SW 1271 (cell line): ENCODE measurements at places on chromosomes 5 and 9.

- DNase-seq = no peak
Measured at GRCh38 chr5:76836585-76836984, 13.2 kb upstream of the S100Z start.

DNA sequence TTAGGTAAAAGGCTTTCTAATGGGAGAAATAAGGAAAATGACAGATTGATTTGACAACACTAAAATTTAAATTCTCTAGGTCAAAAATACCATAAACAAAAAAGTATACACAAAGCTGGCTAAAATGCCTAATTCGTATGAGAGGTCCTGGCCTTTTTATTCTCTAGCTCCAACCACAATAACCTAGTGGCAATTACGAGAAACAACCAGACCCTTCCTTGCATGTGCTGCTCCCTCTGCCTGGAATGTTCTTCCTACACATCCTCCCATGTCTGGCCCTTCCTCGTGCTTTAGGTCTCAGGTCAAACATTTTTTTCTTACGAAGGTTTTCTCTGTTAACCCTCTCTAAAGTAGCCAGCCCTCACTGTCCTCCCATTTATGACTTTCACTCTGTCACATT lies 176.4 kb upstream of the PLPPR1 start:
- DNase-seq = no peak

DNA sequence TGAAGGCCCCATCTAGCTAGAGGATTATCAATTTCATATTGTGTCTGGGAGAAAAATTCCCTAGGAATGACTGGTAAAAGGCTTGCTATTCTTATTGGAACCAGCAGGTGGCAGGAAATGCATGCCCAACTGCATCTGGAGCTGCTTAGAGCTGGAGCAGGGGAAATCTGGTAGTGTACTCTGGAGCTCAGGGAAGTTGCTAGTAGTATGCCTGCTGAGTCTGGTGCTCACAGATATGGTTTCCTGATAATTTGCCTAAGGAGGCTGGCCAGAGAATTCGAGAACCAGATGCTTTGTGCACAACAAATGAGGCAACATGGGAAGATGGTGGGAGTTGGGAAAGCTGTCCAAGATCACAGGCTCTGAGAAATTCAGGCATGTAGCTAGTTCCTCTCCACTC lies 53.7 kb downstream of the G3BP1 start:
- peak; percentile 76 for DNase-seq

DNA sequence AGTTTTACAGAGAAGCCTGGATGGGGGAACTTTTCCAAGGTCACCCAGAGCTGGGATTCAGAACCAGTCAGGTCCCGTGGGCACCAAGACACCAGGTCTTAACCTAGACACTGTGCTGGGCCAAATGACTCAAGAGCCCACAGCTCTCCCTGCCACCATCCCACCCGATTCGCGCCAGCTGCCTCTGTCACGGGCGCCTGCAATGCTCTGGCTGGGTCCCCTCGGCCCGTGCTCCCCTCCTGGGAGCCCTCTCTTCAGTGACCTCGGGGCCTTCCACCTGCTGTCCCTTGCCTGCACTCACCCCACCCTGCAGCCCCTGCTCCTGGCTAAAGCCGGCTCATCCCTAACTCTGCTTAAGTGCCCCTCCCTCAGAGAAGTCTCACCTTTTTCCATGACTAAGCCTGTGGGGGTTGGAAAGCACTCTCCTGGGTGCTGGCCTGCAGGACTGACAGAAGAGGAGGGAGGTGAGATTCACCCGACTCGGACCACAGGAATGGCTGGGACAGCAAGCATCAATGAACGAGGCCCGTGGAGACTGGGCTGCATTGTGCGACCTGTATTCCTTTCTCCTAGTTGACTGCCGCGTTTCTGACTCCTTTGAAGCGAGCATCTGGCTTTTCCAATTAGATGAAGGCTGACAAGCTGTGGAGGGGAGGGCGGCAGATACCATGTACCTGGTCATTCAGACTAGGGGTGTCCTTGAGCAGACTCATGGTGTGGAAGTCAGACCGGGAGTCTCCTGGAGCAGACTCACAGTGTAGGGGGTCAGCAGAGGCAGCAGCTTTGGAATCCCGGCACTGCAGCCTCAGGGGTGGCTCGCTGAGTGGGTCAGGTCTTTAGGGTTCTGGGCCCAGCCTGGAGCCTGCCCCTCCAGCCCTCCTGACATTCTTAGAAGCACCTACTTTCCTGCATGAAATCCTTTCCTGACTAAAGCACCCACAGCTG lies 5.8 kb upstream of the IL4 start:
- DNase-seq = no peak

GRCh38 chr5:60349891-60350415 lies 350.0 kb downstream of the DEPDC1B start:
- DNase-seq = no peak

GRCh38 chr5:37971483-37972024 lies 131.7 kb upstream of the GDNF start:
- no peak for DNase-seq

DNA sequence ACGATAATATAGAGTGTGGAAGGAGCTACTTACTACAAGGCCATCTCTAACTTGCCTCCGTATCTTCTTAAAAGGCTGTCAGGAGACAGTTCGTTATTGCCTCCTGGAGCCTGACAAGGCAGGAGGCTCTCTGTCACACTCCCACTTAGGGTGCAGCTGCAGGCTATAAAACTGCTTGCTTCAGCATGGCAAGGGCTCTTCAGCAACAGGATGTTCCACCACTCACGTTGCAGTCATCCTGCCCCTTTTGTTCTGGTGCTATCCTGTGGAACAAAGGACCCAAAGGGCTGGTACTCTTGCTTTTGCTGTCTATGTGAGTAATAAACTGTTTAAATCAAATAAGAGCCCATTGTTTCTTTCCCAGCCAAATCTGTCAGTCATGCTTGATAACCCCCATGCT lies 508.9 kb downstream of the NTRK2 start:
- no peak for DNase-seq

DNA sequence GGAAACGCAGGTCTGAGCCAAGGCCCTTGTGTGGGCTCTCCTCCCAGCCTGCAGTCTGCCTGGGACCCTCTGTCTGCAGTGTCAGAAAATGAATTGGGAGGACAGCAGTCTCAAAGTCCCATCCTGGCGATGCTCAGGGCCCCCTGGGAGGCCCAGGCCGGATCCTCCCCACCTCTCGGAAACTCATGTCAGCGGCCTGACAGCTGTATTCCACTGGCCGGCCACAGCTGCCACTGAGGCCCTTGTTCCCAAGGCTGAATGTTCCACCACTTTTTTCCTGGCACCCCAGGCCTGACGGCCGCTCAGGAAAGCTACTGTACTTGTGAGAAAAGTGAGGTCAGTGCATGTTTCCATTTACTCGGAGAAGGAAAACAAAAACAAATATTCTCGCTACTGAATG lies 180.0 kb downstream of the FGF18 start:
- no peak for DNase-seq

DNA sequence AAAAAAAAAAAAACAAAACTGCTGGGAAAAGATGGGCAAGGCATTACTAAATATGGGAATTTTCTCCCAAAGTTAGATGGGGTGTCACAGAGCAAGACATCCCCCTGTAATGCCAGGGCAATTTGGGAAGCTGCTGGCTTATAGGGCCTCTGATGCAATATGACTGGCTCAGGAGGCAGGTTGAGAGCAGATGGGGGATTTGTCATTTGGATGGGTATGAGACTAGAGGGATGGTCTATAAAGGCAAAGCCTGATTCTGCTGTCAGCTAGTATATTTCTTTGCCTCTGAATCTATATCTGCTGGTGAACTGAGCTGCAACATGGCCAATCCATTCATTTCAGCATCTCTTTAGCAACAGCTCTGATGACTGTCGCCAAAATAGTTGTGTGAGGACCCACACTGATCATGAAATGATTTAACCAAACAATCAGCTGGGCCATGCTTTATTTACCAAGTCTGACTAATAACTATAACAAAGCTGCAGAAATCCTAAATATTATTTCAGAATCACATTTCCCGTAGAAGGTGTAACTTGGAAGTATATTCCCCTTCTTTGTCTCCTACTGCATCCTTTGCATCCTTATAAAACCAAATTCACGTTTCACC lies 455.1 kb upstream of the ZNF608 start:
- DNase-seq = no peak

- DNase-seq = no peak
Measured at GRCh38 chr9:132791699-132792240, 86.3 kb downstream of the AK8 start.

GRCh38 chr9:14270358-14271092 lies 43.4 kb downstream of the NFIB start:
- DNase-seq = no peak

- no peak for DNase-seq
Measured at GRCh38 chr5:126274763-126275125, 148.5 kb upstream of the GRAMD2B start.

DNA sequence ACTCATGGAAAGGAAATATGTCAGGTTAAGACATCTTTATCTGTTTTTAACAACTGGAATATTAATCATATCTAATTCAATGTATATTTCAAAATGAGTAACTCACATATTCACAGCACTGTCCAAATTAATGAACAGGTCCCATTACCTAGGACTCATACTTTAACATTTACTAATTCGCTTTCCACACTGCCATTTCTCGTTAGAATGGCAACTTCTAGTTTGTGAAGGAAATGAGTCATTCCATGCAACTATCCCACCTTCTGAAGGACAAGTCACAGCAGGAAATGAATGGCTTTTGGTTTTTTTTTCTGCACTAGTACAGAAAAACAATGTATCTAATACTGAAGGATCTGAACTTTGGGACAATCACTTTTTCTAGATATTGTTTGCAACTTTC lies 24.6 kb upstream of the IFNK start:
- DNase-seq = peak; percentile 63

DNA sequence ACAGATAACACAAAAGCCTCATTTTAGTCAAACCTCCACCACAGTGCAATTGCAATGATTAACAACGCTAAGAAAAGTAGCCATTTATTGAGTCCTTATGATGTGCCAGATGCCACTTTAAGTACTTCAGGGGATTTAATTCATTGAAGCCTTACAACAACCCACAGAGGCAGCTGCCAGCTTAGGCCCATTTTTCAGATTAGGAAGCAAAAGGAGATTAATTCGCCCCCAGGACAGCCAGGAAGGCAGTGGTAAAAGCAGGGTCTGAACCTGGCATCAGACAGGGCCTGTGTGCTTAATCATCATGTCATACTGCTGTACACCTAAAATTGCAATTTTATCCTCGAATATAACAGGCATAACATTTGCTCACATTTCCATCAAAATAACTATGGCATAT lies 23.9 kb downstream of the MED27 start:
- no peak for DNase-seq

- no peak for DNase-seq
Measured at GRCh38 chr5:77635067-77635916, 3.2 kb downstream of the OTP start.

DNA sequence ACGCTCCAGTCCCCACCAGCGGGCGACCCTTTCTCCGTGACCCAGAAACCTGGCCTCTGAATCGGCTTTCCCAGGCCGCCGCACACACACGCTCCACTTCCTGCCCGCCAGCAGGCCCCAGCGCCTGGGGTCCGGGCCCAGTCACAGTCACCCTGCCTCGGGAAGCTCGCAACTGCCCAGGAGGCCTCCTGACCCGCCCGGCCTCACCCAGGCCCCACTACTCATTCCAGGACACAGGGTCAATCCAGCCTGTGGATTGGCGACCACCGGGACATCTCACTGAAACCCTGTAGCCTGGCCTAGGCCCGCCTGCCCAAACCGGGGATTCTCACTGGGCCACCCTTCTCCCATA lies 2.7 kb upstream of the IRX4 start:
- no peak for DNase-seq

DNA sequence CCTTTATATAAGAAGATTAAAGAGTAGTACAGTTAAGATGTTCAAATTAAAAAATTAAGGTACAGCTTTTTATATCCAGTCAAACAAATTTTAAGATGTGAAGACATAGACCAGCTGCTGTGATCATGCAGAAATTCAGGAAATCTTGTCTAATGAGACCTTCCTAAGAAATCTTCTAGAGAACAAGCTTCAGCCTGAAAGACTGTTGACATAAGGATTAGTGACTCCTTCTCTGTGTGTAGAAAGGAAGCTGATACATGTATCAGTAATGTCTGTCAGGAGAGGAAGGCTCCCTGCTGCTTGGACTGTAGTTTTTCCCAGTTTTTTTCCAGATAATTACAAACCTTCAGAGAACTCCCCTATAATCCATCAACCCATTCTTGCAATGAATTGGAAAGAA lies 75.8 kb upstream of the PCSK5 start:
- DNase-seq = no peak

- DNase-seq = no peak
Measured at GRCh38 chr9:96251451-96251850, 50.5 kb downstream of the HSD17B3 start.

DNA sequence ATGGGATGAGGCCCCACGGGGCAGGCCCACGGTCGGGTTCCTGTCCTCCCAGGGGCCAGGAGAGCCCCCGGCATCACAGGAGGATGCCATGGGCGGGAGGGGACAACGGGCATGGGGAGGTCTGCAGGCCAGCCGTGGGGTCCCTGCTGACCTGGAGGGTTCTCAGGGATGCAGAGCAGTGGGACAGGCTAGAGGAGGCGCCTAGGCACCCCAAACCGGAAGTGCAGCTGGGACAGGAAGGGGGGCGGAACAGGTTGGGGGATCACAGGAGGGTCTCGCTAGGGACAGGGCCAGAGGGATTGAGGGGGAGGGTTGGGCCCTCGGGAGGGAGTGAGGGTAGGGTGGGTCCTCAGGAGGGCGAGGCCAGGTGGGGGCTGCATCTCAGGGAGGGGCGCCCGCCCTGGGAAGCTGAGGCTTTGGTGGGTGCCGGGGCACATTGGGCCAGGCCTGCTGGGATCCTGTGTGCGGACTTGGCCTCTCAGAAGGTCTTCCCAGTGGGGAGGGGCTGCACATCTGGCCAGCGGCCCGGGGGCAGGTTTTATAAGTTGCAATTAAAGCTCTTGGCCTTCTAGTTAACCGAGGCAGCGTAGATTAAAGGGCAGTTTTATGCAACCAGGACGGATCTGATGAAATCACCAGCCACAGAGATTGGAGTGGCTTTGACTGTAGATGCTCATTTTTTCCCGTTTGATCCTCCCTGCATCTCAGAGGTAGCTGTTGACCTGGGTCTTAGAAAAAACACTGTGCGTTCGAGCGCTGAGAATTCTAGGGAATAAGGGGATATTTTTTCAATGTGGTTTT lies 20.1 kb downstream of the NKD2 start:
- no peak for DNase-seq

GRCh38 chr9:68597362-68597997 lies 56.8 kb upstream of the TMEM252 start:
- no peak for DNase-seq

DNA sequence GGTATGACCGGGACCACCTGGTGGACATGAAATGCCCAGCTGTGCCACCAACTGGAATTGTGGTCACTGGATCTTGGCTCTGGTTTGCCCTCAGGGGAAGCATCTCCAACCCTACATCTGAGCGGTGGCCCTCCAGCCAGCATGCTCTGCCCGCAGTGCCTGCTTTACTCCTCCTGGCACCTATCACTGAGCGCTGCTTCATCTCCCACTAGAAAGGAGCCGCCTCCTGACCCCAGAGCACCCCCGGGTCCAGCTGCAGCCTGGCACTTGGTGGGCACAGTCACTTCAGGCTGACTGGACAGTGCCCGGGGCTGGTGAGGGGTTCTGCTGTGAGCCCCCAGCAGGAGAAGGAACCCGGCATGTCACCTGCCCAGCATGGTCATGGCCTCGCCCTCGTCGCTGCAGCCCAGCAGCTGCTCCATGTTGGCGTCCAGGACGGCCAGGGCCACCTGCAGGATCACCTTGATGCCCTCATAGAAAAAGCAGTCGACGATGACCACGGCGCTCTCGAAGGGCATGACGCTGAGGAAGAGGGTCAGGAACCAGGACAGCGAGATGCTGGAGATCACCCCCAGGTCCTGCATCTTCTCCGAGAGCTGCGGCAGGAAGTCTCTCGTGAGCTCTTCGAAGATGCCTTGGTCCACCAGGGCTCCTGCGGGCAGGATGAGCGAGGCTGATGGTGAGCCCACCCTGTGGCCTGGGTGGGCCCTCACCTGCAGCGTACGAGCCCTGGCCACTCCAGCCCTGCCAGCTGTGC lies 16.1 kb upstream of the MRNIP start:
- DNase-seq = no peak
